NB4 (cell line): ENCODE measurements at places on chromosomes 2 and 18.

GRCh38 chr2:98912957-98913915 lies 22.8 kb downstream of the CRACDL start:
- DNase-seq = no peak

DNA sequence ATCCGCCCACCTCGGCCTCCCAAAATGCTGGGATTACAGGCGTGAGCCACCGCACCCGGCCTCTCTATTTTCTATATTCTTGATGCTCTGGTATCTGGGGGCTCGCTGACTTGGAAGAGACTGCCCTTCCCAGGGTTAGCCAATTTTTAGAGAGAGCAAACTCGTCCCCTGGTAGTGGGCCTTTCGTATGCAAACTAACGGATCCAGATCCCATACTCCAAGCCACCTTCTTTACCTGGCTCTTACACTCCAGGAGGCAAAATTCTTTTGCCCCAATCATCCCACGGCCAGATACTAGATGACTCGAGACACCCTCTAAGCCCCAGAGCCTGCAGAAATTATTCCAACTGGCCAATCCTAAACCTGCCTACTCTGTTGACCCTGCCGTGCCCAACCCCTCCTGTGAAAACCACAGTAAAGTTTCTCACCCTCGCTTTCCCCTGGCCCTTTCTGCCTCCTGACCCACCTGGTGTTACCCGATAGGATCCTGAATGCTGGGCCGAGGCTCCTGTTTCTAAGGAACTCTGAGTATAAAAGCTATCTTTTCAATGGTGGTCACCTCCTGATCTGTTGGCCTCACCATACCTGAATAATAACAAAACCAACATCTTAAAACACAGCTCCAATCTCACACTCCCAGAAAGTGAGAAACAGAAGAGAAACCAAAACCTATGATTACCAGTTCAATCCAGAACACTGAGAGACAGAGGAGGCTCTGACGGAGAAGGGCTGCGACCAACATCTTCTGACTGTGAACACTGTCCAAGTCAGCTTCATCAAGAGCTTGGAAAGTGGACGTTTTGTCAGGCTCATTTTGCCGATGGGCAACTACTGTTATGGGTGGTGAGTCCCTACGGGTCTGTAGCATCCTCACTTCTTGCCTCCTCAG lies 57.6 kb upstream of the ZNF532 start:
- DNase-seq = no peak

- DNase-seq = peak; percentile 68
These were observed 17.5 kb downstream of the YWHAQ start for GRCh38 chr2:9613291-9613690.

DNA sequence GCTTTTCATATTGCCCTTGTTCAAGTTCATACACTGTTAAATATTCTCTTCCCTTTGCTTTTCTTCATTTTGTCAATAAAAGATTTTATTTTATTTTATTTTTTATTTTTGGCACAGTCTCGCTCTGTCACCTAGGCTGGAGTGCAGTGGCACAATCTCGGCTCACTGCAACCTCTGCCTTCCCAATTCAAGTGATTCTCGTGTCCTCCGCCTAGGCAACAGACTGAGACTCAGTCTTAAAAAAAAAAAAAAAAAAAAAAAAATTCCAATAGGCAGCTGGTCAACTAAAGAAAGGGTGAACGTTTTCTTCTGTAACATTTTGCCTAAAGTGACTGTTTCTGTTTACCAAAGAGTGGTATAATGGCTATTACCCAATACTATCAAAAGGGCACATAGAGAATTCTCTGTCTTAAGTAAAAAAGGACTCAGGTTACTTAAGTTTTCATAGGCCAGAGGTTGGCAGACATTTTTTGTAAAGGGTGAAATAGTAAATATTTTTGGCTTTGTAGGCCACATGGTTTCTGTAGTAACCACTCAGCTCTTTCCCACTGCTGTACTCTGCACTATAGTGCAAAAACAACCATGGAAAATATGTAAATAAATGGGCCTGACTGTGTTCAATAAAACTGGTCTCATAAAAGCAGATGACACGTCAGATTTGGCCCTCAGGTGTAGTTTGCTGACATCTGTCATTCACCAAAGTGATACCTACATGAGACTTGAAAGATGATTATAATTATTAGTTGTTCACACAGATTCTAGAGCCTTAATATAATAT lies 113.4 kb downstream of the MIB1 start:
- DNase-seq = no peak

- DNase-seq = no peak
These were observed 103.4 kb downstream of the HDAC4 start for GRCh38 chr2:239297142-239298004.

- DNase-seq = no peak
These were observed 283.6 kb downstream of the CYP26B1 start for GRCh38 chr2:71864085-71864484.

DNA sequence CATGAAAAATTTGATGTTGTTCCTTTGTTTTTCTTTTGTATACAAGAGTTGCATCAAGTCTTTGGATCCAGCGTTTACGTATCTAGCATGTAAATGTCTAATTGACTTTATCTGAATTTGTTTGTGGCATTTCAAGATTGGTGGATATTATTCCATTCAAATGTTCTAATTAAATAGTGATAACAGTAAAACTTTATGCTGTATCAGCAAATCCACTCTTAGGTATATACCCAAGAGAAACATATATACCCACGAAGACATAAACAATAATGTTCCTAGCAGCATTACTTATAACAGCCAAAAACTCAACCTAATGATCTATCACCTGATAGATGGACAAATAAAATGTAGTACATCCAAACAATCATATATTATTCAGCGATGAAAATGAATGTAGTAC lies 579.4 kb upstream of the LRATD1 start:
- DNase-seq = no peak

- DNase-seq = no peak
These were observed 208.7 kb downstream of the KCNE4 start for GRCh38 chr2:223260681-223261080.

DNA sequence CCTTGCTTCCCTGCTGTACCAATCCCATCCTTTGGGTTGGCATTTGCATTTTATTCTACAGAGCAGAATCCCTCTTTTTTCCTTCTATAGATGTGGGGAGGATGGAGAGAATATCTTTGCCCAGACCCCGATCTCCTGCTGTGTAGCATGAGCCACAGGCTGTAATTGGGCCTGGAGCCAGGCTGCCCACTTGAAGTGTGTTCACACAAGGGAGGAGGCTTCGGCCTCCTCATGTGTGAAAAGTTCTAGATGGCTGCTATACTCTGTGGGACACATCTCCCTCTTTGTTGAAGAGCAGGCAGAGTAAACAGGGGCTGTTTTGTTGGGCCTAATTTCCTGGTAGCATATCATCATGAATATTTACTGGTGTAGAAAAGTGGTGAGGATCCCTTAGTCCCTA lies 126.3 kb downstream of the XRCC5 start:
- DNase-seq = no peak

- DNase-seq = no peak
These were observed 159.0 kb downstream of the ZNF516 start for GRCh38 chr18:76335859-76336640.

GRCh38 chr2:152093464-152093863 lies 5.4 kb downstream of the CACNB4 start:
- DNase-seq = no peak

DNA sequence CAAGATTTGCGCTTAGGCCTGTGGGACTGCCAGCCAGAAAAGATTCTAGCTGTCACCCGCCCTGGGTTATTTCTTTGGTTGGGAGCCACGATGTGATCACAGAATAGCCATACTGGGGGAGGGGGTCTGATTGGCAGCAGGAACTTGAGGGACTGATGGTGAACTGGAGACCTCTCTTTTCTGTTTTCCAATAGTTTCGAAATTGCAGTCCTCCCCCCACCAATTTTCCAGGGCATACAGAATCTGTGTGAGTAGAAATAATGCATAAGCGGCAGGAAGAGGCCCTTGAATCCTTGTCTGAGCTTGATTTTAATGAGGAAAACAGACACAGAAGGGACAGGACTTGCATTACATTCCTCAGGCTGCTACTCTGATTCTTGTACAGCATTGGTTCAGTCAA lies 2.2 kb upstream of the POLR2D start:
- no peak for DNase-seq

GRCh38 chr2:20370191-20370590 lies 19.5 kb upstream of the PUM2 start:
- no peak for DNase-seq

- DNase-seq = no peak
These were observed 5.4 kb downstream of the NEB start for GRCh38 chr2:151728804-151729414.

- DNase-seq = no peak
These were observed 382.9 kb downstream of the DSEL start for GRCh38 chr18:67133669-67134068.

DNA sequence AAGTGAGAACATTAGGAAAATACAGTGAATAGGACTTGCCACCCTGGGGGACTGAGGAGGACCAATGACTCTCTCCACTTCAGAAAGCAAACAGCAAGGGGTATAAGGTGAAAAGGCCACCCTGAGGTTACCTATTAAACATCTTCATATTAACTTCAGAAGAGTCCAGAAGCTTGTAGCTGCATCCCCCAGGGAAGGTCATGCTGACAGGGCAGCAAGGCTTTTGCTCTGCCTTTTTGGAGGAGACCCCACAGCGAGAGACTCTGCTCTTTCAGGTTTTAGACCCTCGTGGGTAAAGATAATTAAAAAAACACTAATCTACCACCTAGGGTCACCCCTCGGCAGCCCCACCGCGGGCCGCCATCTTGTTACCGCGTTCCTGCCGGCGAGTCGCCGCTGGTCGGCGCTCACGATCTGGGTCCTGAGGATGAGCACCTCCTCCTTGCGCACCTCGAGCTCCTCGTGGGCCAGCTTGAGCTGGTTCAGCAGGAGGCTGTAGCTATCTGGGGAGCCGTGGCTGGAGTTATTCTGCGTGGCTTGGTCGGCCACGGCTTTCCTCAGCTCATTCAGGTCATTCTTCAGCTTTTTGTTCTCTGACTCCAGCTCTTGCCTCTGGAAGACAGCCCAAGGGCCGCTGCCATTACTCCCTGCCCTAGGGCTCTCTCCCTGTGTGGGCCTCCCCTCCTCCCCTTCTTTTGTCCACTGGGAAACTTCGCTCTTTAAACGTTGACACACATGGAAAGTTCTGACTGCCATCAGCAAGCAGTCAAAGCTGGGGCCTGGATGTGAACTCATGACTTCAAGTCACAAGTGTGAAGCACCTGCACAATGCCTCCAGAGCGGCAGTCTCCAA lies 50.7 kb upstream of the ACAA2 start:
- DNase-seq = no peak

DNA sequence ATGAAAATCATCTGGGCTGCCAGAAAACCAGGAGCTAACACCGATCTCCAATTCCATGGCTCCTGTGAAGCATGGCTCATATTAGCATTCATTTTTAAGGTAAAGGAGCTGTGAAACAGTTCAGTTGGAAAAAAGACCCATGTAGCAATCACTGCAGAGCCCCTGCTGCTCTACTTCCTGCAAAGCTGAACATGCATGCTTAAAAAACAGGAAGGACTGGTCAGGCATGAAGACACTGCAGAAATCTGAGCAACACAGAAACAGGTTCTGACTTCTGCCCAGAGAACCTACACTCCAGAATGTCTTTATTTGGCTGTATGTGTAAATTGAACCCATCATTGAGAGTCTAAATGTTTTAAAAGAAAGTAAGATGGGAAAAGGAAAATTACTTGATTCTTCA lies 950.6 kb downstream of the DCDC2C start:
- peak; percentile 16 for DNase-seq

DNA sequence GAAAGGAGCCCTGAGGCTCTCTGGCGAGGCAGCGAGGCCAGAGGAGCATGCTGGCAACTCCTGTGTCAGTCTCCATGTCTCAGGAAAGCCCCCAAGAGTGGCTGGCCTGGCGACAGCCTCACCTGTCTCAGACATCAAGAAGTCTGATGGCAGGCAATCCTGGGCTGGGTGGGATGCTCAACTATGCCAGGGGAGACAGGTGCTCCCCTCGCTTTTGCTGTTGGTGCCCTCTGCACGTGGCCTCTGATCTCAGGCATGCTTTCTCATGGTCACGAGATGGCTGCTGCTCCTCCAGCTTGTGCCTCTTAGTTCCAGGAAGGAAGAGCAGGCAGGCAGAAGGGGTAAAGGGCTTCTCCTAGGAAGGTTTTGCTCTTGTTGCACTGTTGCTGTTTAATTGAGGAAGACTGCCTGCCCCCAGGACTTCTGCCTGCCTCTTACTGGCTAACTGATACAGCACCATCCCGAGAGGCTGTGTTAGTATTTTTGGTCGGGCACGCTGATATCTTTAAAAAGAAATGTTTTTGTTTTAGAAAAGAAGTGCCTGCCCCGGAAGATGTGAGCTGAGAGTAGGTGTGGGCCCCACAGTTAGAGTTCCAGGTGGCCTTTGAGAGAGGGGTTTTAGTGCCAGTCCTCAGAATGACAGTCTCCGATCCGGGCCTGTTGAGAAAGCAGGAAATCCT lies 344.8 kb upstream of the HS6ST1 start:
- DNase-seq = no peak

GRCh38 chr2:187215532-187216240 lies 232.4 kb downstream of the CALCRL start:
- DNase-seq = no peak

DNA sequence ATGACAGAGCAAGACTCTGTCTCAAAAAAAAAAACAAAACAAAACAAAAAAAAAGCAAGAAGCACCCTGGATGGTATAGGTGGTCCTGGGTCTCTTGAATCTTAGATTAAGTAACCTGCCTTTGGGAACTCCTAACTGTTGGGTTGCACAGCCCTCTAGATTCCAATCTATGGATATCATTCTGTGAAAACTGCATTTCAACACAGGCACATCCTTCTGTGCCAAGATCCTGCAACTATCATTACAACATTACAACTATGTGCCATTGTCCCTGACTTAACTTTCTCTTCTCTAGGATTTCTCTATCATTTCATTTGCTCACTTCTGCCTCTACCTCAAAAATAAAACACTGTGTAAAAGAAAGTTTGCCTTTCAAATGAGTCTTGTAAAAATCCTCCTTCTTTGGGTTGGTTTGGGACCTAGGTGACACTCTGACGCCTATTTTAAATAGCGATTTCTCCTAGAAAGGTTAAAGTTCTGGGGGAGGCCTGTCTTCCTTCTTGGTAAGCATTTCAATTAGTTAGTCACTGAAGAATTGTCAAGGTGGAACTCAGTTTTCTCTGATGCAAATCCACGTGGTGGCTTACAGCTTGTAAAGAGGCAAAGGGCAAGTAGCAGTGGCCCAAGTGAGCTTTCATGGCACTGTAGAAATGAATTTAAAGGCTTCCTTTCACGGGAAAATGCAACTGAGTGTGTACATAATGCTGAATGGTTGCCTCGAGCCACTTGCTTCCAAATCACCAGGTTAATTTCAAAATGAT lies 9.2 kb downstream of the LGALSL start:
- DNase-seq = no peak
